SK-N-DZ (cell line): ENCODE measurements at places on chromosomes 6 and 20.

DNA sequence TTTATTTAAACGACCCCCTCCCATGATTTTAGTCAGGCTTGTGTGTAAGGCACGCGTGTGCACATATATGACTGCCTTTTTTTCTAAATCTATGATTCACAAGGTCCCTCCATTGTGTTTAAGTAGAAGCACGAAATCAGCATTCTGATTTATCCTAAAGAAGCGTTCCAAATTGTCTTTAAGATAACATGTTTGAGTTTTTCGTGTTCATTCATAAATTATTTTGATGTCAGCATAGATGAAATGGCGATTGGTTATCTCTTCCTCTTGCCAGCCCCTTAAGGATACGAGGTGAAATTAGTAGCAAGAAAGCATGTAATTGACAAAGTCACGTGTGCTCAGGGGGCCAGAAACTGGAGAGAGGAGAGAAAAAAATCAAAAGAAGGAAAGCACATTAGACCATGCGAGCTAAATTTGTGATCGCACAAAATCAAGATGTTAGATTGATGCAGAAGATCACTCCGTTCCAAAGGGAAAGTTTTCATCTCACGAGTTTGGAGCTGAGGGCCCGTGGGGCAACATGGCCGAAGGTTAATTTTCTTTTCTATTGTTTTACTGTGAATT is at the start of gene LIN28B:
TSS of gene LIN28B (plus strand) at position 377 of the 564 bp plus-strand sequence. CDS start at position 521, 144 bp downstream.
- peak; percentile 83 for DNase-seq

DNA sequence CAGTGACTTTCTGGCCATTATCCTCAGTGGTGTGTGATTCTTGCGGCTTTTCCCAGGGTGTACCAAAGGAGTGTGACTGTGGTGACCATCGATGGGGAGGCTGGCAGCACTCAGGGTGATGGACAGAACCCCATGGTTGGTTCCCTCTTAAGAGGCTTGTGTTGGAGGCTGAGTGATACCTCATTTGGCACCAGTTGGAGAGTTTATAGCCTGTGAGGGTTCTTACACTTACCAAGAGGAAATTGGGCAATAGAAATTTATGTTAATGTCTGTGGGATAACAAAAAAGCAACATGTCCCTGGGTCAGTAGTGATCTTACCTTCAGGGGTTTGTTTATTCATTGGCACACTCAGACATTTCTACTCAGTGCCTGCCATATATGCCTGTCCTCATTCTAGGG is 37.2 kb downstream of the DAAM2 start:
- DNase-seq = no peak

DNA sequence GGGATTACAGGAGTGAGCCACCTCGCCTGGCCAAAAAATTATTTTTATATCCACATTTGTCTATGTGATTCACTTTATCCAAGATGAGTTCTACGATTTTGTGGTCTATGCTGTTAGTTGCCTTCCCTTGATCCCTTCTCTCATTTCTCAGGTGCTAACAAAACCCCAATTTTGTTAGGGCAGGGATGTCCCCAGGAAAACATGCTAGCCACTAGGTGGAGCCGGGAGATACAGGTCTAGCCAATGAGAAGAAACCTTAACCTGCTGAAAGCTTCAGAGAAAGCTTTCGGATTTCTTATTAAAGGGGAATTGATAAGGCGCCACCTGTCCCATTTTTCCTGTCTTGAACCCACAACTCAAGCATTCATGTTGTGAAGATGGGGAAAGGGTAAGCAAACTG is 167.4 kb upstream of the OLIG3 start:
- DNase-seq = no peak

GRCh38 chr6:26026833-26027490 is 60.3 kb upstream of the HFE start:
- DNase-seq = peak; percentile 96

GRCh38 chr6:80205404-80205803 is 98.9 kb downstream of the BCKDHB start:
- no peak for DNase-seq

GRCh38 chr6:25454136-25454535 is 175.0 kb downstream of the CARMIL1 start:
- DNase-seq = no peak

DNA sequence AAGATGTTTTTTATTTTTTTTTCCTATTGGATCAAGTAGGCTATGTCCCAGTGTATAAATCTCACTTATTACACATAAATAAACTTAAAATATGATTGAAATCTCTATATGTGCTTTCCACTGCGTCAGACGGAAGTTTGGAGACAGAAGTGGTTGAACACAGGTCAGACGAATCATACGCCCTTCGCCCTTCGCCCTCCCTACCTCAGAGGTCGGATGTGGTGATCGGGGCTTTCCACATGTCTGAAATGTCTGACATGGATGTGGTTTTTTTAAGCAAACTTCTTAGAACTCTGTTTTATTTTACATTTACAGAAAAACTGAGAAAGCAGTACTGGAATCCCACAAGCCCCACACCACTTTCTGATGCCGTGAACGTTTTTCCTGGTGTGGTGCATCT is 344.4 kb downstream of the THBS2 start:
- no peak for DNase-seq

DNA sequence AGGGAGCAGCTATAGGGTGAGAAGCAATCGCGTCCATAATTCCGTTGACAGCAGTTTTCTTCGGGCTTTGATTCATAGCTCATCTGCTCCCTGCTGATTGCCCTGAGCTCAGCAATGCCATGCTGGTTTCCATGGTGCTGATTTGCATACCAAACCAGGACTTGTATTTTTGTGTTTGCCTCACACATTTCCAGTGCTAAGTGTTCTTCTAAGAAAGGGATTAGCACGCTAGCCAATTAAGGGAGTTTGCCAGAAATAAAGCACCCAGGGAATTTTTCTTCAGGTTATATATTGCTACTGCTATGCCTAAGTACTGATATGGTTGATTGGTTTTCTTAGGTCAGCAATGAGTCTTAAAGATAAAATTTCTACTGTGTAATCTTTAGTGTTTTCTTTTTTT is 177.6 kb downstream of the PLCB1 start:
- no peak for DNase-seq

- no peak for DNase-seq
Measured at GRCh38 chr6:49030251-49031020, 432.6 kb downstream of the MMUT start.

GRCh38 chr20:61808447-61808846 is 257.2 kb downstream of the TAF4 start:
- no peak for DNase-seq

GRCh38 chr20:50730765-50731054 is 670 bp upstream of the PARD6B start:
- no peak for DNase-seq

DNA sequence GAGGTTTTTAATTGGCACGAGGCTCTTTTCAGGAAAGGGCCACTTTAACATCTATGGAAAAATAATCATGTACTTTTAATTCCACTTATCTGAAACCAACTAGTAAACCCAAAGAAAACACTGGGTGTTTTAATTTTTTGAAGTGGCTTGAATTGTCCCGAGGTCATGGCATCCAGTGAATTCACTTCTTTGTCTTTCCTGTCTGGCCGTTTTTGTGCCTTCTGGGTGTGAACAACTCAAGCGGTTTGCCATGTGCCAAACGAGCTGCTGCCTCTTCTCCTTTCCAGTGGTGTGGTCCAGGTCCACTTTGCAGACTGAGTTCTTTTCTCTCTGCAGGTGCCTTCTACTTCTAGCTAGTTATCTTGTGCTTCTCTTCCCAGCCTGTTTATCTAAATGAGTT is 117.5 kb downstream of the PLCB4 start:
- DNase-seq = no peak

DNA sequence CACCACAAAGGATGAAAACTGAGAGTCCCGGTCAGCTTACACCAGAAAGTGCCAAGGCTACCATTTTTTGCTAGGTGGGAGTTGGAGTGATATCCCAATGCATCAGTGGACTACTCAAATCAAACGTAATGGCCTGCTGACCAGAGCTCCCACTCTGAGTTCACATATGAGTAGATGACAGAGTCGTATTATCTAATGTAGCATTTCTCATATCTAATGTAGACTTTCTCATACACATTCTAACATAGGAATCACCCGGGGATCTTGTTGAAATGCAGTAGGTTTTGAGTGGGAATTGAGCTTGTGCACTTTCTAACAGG is 38.4 kb upstream of the FUCA2 start:
- no peak for DNase-seq

DNA sequence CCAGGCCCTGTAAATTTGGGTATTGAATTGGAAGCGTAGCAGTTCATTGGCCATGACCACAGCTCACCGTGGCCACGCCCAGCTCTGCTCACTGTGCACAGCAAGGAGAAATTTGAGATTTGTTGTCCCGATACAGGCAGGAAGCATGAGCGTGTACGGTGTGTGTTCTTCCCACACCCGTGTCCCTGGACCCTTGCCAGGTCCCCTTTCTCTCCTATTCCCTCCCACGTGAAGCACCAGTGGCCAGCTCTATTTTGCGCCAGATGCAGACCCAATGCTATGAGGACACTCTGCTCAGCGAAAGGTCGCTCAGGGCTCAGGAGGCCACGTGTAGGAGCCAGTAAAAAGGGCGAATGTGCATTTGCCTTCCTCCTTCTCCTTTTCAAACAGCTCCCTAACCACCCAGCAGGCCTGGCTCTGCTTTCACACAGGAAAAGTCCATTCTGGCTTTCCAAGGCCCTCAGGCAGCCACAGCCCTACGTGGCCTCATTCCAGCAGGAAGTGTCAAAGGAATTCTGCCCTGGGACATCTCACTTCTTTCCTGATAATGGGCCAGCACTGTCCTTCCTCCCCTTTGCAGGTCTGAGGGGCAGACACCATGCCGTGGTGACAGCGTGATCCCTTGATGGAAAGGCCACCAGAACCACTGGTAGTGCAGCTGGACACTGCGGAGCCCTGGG is 499.2 kb upstream of the CDH4 start:
- no peak for DNase-seq

DNA sequence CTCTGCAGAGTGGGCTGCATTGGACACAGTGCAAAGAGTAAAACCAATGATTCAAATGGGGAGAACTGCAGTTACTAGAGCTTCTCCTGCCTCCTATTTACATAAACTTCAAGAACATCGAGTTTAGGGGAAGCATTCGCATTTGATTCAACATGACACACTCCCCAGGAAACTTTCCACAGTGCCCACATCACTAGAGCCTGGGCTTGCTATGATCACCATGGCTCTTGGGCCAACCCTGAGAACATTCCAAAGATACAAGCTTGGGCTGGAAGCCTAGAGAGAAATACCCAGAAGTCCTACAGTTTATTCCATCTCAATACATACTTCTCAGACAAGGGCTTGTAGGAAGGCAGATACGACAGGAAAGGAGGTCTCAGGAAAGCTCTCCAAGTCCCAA is 337.9 kb downstream of the CD83 start:
- no peak for DNase-seq

GRCh38 chr20:59573837-59574236 is 30.5 kb upstream of the PHACTR3 start:
- DNase-seq = no peak

DNA sequence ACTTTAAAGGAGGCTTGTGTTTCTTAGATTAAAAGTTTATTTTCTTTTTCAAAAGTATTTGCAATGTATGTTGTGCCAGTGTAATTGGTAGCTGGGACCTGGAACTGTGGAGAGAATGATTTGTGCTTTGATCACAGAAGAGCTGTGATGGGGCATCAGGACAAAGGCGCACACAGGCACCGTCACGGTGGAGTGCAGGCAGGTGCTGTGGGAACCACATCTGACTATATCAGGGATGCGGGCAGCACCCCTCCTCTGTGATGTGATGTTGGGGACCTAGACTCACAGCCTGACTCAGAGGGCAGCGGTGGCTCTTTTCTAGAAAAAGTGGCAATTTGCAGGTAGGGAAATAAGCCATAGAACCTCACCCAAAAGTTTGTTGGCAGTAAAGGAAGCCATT is 34.5 kb downstream of the SYTL3 start:
- DNase-seq = no peak

DNA sequence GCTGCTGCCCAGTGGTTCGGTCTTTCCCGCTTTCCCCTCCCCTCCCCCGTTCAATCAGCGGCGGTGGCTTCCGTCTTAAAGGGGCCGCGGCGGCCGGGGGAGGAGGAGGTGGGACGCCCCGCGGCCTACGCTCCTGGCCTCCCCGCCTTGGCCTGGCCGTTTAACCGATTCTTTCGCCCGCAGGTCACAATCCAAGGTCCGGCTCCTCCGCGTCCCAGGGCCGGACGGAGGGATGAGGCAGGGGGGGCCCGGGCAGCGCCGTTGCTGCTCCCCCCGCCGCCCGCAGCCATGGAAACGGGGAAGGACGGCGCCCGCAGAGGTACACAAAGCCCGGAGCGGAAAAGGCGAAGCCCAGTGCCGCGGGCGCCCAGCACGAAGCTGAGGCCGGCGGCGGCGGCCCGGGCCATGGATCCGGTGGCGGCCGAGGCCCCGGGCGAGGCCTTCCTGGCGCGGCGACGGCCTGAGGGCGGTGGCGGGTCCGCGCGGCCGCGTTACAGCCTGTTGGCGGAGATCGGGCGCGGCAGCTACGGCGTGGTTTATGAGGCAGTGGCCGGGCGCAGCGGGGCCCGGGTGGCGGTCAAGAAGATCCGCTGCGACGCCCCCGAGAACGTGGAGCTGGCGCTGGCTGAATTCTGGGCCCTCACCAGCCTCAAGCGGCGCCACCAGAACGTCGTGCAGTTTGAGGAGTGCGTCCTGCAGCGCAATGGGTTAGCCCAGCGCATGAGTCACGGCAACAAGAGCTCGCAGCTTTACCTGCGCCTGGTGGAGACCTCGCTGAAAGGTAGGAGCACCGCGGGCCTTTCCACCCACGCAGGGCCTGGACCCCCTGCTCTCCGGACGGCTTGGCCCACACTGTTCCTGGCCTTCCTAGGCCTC is 1.2 kb downstream of the STK35 start:
- DNase-seq = peak; percentile 90

DNA sequence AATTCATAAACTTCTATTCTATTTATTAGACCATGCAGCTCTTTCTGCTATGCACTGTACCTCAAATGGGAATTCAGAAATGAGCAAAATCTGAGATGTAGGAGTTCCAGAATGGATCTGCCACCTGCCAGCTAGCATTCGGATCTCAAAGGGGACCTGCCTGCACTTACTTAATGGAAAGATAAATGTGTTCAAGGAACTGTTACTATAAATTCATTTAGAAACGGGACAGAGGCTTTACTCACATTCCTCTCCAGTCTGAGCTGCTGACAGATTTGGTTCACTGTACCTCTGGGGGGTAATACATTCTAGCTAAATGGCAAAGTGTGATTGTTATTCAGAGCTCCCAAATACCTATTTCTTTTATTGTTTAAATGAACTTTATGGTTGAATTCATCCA is 384.1 kb downstream of the GRIK2 start:
- DNase-seq = no peak

DNA sequence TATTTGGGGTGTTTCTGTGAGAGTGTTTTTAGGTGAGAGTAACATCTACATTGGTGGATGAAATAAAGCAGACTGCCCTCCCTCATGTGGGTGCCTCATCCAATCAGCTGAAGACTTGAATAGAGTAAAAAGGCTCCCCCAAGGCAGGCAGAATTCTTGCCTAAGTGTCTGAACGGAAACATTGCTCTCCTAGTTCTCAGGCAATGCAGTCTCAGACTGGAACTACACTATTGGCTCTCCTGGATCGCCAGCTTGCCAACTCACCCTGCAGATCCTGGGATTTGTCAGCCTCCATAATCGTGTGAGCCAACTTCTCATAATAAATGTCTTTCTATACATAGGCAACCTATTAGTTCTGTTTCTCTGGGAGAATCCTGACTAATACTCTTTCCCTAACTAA is 5.5 kb upstream of the TMEM170B start:
- no peak for DNase-seq
